ENCODE measurements at places on chromosomes 1 and 21.

DNA sequence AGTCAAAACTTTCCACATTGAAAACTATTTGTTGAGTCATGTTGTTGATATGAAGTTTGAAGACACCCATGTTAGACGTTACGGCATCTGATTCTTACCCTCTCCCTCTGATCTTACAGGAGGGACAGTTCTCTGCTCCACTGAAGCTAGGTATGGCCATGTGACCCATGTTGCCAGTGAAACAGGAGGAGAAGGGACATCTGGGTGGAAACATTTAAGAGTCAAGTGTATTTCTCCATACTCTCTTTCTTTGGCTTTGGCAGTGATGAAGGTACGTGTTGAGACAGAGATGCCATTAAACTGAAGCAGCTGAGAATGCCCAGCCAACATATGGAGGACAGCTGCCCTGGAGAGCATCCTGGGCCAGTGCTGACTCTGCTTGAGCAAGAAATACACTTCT is 198.4 kb upstream of the PTGFR start:
- no peak for DNase-seq

DNA sequence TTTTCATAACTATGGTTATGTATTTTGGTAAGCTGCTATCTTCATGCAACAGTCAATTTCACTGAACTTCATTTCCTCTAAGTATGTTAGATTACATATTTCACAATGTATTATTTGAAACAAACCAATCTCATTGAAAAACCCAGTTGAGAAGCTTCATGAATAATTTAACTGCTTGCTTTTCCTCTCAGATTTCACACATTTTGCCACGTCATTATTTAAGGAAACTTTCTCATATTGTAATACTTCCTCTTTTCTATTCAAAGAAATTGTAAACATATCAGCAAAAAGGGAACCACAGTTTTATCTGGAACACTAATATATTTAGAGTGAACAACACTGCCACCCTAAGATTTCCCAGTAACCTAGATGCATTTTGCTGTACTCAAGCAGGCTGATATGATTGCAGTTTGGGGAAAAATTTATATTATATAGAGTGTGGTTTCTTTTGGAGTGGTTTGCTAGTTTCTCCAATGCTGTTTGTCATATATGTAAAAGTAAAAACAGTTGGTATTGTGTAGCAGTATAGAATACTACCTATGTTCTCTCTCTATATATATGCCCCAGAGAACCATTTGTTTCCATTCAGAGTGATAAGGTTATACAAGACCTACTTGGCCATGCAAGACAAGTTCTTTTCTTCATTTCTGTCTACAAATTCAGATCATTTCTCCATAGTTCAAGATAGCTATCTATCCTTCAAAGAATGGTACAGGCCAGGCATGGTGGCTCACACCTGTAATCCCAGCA is 28.4 kb upstream of the AHCTF1 start:
- DNase-seq: peak; percentile 98

GRCh38 chr1:212040629-212041412 is 5.3 kb downstream of the DTL start:
- no peak for DNase-seq

GRCh38 chr1:74684301-74684700 is 10.7 kb upstream of the ERICH3 start:
- DNase-seq: no peak

GRCh38 chr1:89200663-89201062 is 1.9 kb upstream of the GBP4 start:
- DNase-seq: no peak

GRCh38 chr1:17653728-17654351 is 101.3 kb upstream of the ACTL8 start:
- DNase-seq: peak; percentile 36

- DNase-seq: no peak
Observed at GRCh38 chr1:3788756-3789420, 7.4 kb downstream of the LRRC47 start.

DNA sequence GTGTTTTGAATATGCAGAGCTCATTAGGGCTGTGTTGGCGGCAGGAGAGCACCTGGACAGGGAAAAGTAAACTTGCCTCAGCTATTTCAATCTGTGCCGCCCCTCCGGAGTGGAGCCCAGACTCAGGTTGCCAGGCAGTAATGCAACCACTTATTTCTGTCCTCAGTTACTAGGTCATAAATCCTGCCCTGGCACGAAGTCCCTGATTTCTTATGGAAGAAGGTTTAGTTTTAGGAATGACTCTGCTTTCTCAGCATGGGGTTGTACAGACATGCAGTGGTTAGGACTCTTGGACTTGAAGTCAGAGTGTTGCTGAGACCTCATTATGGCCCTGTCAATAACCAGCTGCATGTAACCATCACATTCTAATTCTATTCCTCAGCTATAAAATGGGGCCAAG is 98.3 kb upstream of the FGGY start:
- no peak for DNase-seq

- no peak for DNase-seq
Observed at GRCh38 chr1:231183639-231184590, 22.1 kb downstream of the TRIM67 start.

DNA sequence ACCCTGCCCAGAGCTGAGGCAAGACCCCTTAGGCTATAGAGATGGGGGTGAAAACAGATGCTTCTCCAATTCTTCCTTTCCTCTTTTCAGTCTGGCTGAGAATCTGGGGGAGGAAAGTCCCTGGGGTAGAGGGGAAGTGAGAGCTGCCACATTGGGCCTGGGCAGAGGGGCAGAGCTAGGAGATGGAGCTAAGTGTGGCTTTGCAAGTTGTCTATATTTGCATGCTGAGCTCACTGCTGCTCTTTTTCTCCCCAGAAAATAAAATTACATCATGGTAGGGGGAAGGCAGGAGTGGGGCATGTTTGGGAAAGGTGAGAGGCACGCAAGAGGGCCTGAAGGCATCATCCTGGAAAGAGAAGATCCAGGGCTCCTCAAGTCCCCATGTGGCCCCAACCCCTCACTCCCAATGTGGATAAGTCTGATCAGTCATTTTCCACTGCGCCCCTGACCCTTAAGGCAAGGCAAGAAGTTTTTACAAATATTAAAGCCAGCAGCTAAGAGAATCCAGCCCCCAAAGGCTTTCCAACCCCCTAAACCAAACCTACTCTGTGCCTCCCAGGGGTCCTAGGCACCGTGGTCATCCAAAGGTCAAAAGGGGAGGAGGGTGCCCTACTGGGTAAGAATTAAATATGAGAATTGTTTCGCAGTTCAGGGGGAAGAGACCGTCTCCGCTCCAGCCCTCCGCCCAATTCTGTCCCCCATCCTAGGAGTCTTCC is 500 bp upstream of the PEA15 start:
- peak; percentile 88 for DNase-seq

DNA sequence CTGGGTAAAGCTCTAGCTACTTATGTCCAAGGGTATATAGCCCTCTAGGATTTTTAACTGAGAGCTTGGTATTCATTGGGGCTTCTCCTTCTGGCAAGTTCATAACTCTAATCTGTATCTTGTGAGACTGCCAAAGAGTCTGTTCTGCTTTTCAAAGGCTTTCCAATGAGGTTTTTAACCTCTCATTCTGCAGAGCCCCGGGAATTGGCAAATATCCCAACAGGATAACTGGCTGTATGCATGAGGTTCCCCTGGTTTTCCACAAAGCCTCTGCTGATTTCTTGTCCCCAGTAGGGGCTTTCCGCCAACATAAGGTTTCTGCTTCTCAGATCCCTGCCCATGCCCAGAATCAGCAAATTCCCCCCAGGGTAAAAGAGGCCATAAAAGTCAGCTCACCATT is 40.9 kb downstream of the RPL5 start:
- no peak for DNase-seq

- DNase-seq: no peak
Observed at GRCh38 chr1:53145051-53145600, 2.7 kb upstream of the SLC1A7 start.

DNA sequence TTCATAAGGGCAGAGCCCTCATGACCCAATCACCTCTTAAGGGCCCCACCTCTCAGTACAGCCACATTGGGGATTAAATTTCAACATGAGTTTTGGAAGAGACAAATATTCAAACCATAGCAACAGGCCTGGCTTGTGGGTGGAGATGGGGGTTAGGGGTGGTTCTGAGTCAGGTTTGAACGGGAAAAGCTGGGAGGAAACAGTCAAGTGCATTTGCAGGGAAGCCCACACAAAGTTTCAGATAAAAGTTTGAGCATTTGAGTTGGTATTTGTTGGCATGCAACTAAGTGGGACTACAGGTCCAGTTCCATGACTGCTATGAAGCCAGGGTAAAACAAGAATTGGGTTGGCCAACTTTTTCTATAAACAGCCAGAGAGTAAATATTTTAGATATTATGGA is 21.0 kb upstream of the PADI2 start:
- DNase-seq: peak; percentile 33

Measured in inflammatory macrophage (primary cell).